ENCODE measurements at places on chromosomes 6 and 20.

- no peak for DNase-seq
Measured at GRCh38 chr6:2754911-2755310, 4.2 kb upstream of the MYLK4 start.

- DNase-seq: no peak
Measured at GRCh38 chr6:10759884-10760329, 12.3 kb downstream of the TMEM14B start.

DNA sequence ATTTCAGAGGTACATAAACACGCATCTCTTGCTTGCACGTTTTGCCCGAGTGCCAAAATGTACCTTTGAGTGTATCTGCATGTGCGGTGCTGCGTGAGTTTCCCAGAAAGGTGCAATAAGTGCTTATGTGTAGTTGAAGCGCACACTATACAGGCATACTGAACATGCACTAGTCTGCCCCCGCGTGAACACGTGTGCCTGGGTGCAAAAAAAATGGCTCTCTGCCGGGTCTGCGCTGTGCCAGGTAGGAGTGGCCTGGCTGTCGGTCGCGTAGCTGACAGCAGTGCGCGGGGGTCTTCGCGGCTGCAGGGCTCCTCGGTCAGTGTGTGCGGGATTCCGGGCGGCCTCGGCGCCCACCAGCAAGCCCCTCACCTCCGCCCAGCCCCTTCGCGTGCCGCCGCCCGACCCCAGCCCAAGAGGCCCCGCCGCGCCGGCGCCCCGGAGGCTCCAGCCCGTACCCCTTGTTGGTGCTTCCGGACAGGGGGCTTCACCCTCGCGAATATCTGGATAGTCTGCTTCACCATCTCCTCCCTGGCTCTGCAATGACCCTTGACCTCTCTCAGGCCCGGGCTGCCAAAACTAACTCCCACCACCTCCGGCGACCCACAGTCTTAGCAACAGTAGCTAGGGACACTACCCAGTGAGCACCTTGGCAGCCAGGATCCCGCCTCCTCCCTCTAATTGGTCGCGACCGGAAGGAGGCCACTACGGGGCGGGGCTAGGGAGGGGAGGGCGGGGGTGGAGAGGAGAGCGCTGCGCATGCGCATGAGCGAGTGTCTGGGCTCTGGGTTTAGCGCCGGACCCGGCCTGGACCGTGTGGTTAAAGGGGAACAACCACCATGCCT is at the start of gene KIF6:
TSS of gene KIF6 (minus strand) at position 622 of the 845 bp plus-strand sequence. CDS start at position 524, 98 bp downstream.
- peak; percentile 92 for DNase-seq

- no peak for DNase-seq
Measured at GRCh38 chr6:130382872-130383490, 17.2 kb downstream of the TMEM200A start.

DNA sequence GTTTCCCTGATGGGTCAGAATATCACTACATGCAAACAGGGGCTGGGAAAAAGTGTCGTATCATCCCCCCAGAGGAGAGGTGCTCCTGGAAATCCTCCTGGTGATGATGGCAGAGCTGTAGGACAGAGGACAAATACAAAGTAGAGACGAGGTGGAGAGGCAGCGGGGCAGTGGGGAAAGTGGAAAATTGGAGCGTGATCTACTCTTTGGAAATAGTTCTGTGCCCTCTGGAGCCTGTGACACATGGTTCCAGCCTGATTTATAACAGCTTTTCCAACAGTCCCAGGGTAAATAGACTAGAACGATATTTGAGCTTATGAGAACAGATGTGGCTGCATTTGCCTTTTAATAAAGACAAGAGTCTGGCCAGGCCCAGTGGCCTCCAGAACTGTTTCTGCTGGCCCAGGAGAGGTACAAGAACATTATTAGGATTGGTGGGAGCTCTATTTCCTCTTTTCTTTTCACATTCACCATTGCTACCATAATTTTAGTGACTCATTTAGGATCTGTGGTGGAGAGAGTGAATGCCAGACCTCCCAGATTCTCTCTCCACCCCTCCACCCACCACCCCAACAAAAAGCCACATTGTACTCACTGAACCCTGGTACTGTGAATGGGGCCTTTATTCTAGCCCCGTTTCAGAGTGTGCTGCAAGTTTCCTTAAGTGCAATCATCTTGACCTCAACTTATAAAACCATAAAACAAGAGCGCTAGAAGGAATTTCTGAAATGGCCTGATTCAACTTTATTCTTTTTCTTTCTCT is 78.3 kb downstream of the BTBD3 start:
- no peak for DNase-seq

DNA sequence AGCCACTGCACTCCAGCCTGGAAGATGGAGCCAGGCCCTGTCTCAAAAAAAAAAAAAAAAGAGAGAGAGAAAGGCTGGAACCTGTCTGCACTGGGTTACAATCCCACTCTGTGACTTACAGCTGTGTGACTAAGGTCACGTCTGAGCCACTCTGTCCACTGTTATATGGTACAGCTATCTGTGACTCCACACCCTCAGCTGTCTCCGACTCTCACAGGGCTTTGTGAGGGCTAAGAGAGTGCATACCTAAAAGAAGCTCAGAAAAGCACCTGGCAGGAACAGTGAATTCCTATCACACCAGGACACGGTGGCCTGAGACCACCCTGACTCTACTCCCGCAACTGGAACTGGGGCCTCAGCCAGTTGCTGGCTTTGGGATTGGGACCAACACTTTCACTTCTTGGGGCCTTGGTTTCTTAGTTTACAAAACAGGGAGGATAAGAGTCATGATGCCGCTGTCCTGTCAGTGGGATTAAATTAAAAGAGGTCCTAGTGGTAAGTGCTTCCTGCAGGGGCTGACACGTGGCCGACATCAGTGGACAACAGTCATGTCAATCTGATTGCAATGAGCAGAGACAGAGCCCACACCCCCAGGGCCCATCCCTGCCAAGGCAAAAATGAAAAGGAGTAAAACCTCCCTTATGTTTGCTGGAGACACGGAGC is 5.7 kb upstream of the CD93 start:
- DNase-seq: no peak

GRCh38 chr20:5621305-5621704 is 128.9 kb upstream of the SHLD1 start:
- DNase-seq: no peak

GRCh38 chr6:130019326-130020072 is 1.1 kb downstream of the L3MBTL3 start:
- DNase-seq: no peak

GRCh38 chr6:95292011-95292410 is 285.3 kb upstream of the MANEA start:
- no peak for DNase-seq

DNA sequence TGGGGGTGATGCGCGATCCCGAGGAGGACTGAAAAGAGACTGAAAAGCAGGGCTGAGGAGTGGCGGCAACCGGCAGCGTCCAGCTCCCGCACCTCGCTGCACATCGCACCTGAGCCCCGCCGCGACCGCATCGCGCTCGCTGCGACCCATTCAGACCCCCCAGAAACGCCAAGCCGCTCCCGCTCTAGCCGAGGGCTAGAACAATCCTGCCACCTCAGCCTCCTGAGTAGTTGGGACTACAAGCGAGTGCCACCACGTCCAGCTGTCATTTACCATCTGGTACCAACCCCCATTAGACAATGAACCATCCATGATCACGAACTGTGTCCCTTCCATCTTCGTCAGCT is 33.2 kb downstream of the HLA-A start:
- no peak for DNase-seq

GRCh38 chr20:9838035-9838377 is 870 bp downstream of the PAK5 start:
- DNase-seq: peak; percentile 19

DNA sequence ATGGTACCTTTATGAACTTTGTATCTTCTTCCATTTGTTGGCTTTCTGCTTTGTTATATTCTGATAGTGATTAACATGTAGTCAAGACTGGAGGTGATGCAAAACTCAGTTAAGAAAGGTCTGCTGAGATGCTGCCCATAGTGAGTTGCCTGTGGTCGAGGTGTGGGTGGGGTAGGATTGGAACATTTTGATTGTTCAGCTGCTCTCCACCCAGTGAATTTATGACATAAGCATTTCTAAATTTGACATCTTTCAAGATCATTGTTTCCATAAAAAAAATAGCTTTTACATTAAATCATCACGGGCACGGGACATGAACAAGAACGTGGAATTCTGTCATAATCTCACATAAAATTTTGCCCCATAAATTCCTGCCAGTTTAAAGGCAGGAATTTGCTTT is 146.6 kb upstream of the POU3F2 start:
- DNase-seq: no peak

- no peak for DNase-seq
Measured at GRCh38 chr6:2529211-2529719, 221.5 kb downstream of the MYLK4 start.

DNA sequence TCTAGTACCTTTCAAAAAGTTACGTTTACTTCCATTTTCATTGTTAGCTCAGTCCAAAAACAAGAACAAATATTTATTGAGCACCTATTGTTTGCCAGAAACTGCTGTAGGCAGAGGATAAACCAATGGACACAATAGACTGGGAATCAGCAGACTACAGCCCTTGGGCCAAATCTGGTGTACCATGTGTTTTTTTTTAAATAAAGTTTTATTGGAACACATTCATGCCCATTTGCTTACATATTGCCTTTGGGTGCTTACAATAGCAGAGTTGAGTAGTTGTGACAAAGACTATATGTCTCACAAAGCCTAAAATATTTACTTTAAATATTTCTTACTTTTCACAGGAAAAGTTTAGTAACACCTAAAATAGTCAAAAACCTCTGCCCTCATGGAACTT is 216.1 kb downstream of the COL9A1 start:
- no peak for DNase-seq

DNA sequence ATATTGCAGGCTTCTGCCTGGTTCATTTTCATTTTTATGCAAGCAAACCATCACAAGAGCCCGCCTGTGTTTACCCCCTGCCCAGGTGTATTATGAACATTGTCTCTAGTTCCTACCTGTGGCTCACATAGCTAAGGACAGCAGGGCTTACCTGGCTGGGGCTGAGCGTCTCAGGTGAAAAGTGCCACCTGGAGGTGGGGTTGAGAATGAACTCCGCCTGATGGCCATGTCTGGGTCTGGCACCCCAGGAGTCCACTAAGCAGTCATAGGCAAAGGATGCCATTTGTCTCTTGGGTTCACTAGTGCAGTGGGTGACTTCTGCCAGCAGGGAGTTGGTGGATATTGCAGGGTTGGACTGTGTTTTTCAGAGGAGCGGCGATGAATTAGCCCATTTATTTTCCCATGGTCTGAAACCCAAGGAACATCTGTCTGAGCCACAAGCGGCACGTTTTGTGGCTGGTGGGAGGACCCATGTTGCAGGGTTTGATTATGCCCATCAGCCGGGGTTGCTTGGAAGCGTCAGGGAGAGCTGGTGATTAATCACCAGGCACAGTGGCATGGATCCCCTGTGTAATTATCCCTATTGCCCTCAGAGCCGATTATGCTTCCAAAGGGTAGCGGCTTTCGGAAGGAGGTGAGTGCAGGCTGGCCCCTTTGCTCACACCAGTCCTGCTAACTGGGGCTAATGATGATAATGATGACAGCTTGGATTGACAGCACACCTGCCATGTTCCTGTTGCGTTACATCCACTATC is 92.1 kb downstream of the CDH26 start:
- DNase-seq: peak; percentile 21

GRCh38 chr20:4027590-4028265 is 12.4 kb upstream of the RNF24 start:
- no peak for DNase-seq

DNA sequence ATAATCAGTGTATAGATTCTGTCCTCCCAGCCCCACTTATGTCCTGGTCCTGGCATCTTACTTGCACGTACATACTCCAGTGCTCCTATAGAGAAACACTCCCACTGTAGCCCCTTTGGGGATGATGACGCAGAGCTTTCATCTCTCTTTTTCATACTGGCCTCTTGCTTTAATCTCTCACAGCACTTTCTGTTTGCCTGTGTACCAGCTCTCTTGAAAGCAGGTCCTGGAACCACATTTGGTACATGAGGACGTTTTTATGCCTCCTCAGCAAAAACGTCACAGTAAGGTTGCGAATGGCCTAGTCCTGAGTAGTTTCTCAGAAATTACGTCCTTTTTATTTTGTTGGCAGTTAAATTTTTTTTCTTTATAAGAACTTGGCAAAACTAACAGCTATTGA is 10.8 kb downstream of the L3MBTL3 start:
- DNase-seq: no peak

GRCh38 chr20:62808211-62808865 is 3.7 kb downstream of the OGFR start:
- DNase-seq: peak; percentile 59

GRCh38 chr6:78460711-78461110 is 406.6 kb upstream of the IRAK1BP1 start:
- no peak for DNase-seq

- no peak for DNase-seq
Measured at GRCh38 chr20:9255171-9255570, 186.3 kb downstream of the PLCB4 start.

DNA sequence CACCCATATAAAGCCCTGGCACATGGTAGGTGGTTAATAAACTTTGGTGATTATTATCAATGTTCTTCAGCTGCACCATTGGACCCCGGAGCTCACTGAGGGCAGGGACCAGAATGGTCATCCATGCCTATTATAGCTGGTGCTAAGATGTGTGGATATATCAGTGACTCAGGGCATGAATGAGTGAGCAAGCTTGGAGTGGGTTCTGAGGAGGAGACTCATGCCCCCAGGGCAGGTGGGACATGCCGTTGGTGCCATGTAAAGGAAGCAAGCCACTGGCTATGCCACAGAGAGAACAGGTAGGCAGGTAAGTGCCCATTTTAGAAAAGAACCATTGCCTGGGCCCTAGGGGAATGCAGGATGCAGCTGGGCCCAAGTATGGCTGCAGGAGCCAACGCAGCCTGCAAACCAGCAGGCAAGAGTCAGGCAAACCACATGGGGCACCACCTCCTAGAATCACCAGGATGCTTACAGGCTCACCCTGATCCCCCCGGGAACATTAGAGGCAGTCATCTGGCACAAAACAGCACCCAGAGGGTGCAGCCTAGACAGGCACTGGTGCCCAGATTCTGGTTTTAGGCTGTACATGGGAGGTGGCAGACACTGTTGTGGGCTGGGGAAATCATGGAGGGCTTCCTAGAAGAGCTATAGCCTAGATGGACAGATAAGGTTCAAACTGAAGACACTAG is 23.5 kb downstream of the PLAGL2 start:
- no peak for DNase-seq

- DNase-seq: no peak
Measured at GRCh38 chr6:80280262-80281010, 174.0 kb downstream of the BCKDHB start.

DNA sequence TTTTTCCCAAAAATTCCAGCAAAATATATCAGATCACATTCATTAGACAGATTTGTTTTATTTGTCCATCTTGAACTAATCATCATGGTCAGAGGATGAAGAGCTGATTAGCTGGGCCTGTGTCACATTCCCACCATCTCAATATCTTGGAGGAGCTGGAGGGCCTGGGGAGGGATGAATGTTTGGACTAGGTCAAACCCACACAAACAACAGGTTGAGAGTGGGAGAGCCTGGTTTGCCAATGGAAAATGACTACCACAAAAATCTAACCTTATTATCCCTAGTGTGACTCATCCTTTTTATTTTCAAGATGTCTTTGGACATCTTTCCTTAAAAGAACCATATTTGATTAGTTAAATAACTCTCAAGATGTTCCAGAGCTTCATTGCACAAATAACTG is 242.4 kb downstream of the OGFRL1 start:
- DNase-seq: no peak

GRCh38 chr6:152353440-152353839 is 283.7 kb downstream of the SYNE1 start:
- no peak for DNase-seq

- no peak for DNase-seq
Measured at GRCh38 chr6:158357570-158358216, 45.4 kb downstream of the TULP4 start.

GRCh38 chr6:144159742-144160141 is 9.4 kb downstream of the STX11 start:
- no peak for DNase-seq

- DNase-seq: peak; percentile 34
Measured at GRCh38 chr20:36835453-36836198, 40.3 kb upstream of the TLDC2 start.
